ENCODE measurements at places on chromosomes 4 and X.

- DNase-seq = no peak
Observed at GRCh38 chrX:36867143-36867542, 141.0 kb upstream of the FAM47C start.

DNA sequence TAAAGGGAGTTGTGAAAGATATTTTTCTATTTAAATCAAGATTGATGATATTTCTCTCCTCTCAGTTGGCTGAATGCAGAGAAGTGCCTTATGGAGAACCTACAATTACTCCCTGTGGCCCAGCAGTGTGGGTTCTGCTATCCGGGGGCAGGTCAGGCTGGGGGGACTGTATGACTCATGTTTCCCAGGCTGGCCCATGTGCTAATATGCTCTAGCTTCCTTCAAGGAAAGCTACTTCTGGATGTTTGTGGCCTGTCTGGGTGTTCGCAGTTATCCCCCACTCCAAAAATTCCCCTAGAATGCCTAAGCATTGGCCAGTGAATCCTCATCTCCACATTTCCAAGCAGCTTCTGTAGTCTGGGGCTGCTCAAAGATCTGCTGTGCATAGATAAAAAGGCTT, 58.9 kb upstream of the SPP1 start:
- no peak for DNase-seq

- no peak for DNase-seq
Observed at GRCh38 chrX:123173833-123174232, 10.2 kb upstream of the GRIA3 start.

DNA sequence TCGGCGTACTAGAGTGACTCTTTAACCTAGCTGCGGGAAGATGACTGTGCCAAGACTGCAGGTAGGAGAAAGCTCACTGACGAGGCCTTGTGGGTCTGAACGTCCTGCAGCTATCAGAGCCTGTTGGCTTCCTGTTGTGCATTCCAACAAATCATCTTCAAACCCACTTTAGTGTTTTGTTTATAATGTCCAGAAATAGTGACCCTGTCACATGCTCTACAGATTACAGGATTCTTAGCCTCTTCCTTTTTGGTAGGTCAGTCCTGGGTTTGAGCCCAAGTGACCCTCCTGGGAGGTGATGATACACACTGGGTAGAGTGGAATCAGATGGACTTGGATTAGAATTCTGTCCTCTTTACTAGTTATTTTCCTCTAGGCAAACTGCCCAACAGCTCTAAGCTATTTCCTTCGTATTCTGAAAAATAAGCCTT, 33.2 kb downstream of the HTT start:
- no peak for DNase-seq

GRCh38 chrX:152632445-152633097, 5.1 kb upstream of the GABRQ start:
- DNase-seq = no peak

GRCh38 chrX:128929271-128930057, 593.8 kb downstream of the SMARCA1 start:
- DNase-seq = no peak

GRCh38 chrX:100863326-100863864, 10.8 kb downstream of the NOX1 start:
- DNase-seq = no peak

- no peak for DNase-seq
Observed at GRCh38 chr4:123621072-123621705, 224.6 kb downstream of the SPRY1 start.

DNA sequence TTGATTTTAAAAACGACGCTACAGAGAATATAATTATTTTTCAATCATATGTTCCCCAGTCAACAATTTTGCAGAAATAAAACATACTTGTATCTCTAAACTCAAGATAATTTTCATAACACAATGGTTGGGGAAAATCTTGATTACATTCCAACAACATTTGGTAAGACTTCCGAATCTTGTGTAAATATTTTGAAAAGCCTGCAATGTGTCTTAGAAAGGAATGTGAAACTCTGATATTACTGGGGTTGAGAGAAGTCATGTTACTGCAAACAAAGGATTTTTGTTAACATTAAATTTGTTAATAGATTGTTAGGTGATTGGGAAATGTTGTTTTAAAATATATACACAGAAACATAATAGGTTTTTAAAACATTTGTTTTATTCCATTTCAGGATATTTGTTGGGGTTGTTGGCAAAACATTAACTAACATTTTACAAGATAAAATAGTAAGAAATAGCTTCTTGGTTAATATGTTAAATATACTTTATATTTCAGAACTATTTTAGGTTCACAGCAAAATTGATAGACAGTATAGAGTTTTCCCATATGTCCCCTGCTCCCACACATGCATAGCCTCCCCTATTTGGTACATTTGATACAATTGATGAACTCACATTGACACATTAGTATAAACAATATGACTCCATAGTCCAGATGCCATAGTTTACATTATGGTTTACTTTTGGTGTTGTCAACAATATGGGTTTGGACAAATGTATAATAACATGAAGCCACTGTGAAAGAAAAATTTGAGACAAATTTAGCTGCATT, 218.6 kb upstream of the FAM47A start:
- no peak for DNase-seq

GRCh38 chrX:101931136-101931487, 715 bp downstream of the ZMAT1 start:
- no peak for DNase-seq

- peak; percentile 22 for DNase-seq
Observed at GRCh38 chrX:129984111-129984958, 1.9 kb downstream of the BCORL1 start.

GRCh38 chrX:40953369-40953768, 131.9 kb upstream of the USP9X start:
- DNase-seq = no peak

DNA sequence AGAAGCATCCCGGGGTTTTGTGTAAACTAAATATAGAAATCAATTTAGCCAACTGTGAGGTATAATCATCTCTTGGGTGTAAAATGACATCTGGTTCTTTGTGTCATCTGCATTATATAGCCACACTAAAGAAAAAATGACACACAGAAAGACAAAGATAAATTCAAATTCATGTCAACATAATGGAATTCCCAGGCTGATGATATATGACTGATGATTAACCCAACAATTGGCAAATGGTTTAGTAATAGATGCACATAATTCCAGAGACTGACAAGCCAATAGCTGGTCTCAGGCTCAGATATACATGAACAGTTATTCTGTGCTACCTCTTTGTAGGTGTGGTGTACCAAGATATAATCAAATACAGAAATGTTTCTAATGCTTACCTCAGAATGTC, 375.4 kb upstream of the PITX2 start:
- no peak for DNase-seq

- no peak for DNase-seq
Observed at GRCh38 chrX:41543025-41543424, 95.9 kb downstream of the NYX start.

GRCh38 chr4:100311181-100311580, 120.9 kb upstream of the DDIT4L start:
- DNase-seq = no peak
